NCI-H446 treated with DMSO at 0.1 percent for 48 hours (cell line): ENCODE measurements at places on chromosomes 13 and 19.

- no peak for DNase-seq
Observed at GRCh38 chr19:2083174-2083854, 12.8 kb downstream of the MOB3A start.

DNA sequence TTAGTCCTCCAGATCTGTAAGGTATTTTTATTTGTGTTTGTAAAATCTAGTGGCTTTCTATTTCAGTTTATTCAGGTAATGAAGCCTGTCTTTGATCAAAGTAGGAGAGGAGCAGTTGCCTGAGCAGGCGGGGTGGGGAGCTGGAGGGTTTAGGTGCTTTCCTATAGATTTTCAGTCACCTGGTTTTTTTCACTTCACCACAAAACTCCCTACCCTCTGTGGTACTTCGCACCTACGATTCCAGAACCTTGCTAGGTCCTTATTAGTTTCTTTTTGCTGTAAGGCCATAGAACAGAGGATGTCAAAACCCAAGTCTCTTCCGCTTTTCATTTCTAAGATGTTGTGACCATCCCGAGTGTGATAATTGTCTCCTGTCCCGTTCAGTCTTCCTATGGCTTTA, 26.6 kb downstream of the SLAIN1 start:
- DNase-seq = no peak

- DNase-seq = no peak
Observed at GRCh38 chr19:27775395-27775794, 1437.6 kb downstream of the UQCRFS1 start.

DNA sequence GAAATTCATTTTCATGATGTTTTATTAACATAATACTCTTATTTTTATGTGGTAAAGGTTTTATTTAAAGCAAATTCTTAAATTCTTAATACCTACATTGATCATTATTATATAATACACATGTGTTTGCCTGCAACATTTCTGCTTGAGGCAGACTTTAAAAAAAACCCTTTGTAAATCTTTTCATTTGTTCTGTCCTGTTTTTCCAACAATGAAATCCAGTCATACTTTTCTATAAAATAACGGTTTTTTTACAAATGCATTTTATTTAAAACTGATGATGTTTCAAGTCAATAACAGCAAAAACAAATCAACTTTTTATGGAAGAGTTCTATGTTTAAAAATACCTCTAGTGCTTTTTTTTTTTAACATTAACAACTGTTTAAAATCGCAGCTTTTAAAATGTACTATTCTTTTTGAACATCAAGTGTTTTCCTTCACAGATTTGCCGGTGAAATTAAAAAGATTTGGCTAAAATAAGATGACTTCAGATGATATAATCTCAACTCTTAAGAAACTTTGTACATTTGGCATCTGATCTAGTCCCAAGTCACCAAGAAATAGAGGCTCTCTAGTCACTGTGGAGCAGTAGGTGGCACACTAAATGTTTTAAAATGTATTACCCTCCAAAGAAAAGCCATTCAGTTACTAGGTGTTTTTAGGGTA, 5.1 kb downstream of the POU4F1 start:
- DNase-seq = no peak

GRCh38 chr13:23599083-23599925, 29.1 kb downstream of the TNFRSF19 start:
- no peak for DNase-seq

GRCh38 chr19:6472713-6473112, 8.6 kb downstream of the CRB3 start:
- DNase-seq = no peak

DNA sequence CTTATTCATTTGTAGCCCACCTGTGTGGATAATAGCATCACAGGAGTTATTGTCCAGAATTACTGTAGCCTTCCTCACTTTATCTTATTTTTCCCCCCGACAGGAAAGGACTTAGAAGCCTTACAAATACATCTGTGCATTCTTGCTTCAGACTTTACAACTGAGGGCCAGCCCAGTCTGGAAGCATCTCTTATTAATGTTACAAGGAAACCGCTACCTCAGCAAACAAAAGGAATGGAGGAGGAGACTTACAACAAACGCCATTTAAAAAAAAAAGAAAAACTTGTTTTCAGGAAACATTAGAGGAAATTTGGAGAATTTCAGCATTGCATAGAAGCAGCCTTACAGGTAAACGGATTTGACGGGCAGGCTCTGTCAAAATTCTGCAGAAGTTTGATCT, 45.2 kb downstream of the GARRE1 start:
- no peak for DNase-seq

GRCh38 chr13:73861136-73861535, 273.1 kb downstream of the KLF12 start:
- no peak for DNase-seq

GRCh38 chr13:25463496-25463895, 91.7 kb downstream of the ATP8A2 start:
- no peak for DNase-seq

DNA sequence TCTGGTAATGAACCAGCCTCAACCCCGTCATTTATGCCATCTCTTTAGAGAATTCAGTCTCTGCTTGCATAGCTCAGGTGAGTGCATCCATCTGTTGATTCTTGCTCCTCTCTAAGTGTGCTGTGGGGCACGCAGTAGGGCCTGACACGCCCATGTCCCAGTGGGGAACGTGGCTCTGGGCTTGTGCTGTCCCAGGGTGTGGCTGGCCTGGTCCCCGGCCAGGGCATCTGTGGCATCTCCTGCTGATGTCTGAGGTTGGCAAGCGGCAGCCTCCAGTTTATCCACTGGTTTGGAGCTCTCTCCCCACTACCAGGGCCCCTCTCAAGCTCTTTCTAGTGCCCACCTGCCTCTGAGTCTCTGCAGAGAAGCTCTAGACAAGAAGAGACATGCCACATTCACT, 146.6 kb upstream of the GJB6 start:
- DNase-seq = no peak

- DNase-seq = no peak
Observed at GRCh38 chr13:47934371-47934770, 66.7 kb downstream of the SUCLA2 start.

DNA sequence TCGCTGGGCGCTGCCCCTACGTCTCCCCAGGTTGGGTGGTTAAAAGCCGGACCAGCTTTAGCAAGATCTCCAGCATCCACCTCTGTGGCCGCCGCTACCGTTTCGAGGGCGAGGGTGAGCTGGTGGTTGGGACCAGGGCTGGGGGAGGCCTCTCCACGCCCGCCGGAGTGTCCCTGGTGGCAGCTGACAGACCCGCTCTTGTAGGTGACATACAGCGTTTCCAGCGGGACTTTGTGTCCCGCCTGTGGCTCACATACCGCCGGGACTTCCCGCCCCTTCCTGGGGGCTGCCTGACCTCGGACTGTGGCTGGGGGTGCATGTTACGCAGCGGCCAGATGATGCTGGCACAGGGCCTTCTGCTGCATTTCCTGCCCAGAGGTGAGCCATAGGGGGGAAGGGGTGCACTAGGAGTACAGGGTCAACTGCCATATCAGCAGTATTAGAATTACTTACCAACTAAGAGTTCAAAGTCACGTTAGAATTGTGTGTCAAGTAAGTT, 1.1 kb downstream of the ATG4D start:
- no peak for DNase-seq

DNA sequence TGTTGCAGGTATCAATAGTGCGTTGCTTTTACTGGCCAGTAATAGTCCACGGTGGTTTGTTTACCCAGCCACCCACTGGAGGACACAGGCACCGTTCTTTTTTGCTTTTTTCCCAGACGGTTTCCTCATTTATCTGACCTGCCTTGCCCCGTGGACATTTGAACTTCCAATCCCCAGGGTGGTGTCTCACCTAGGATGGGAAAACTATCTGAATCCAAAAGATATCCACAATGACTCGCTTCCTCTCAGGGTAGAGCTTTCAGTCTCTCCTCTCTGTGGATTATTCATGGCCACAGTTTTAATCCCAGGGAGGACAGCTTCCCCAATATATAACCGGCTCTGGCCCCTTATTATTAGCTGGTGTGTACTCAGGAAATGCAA, 170.8 kb downstream of the FOXO1 start:
- no peak for DNase-seq

DNA sequence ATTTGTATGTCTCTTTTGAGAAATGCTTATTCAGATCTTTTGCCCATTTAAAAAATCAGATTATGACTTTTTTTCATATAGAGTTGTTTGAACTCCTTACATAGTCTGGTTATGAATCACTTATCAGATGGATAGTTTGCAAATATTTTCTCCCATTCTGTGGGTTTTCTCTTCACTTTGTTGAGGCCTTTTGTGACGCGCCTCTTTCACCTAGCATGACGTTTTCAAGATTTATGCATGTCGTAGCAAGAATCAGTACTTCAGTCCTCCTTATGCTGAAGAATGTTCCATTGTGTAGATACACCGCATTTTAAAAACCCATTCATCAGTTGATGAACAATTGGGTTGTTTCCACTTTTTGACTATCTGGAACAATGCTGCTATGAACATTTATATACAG, 13.4 kb downstream of the PABPC3 start:
- DNase-seq = no peak

- no peak for DNase-seq
Observed at GRCh38 chr19:52695996-52696395, 38.8 kb downstream of the ZNF611 start.

DNA sequence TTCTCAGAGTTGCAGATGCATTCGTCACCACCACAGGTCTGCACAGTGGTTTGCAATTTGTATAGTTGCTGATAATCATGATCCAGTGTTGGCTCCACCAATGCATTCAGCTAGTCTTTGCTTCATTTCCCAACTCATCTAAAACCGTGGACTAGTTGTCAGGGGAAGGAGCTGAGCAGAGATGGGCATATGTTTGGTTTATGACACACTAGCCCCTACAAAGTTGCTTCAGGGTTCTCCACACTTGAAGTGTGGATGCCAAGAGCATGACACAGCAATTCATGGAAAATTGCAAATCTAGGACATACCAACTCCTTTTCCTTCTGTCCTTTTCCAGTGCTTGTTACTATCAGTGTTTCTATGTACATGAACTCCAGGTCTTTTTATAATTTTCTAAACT, 168.0 kb downstream of the TNFSF13B start:
- no peak for DNase-seq

DNA sequence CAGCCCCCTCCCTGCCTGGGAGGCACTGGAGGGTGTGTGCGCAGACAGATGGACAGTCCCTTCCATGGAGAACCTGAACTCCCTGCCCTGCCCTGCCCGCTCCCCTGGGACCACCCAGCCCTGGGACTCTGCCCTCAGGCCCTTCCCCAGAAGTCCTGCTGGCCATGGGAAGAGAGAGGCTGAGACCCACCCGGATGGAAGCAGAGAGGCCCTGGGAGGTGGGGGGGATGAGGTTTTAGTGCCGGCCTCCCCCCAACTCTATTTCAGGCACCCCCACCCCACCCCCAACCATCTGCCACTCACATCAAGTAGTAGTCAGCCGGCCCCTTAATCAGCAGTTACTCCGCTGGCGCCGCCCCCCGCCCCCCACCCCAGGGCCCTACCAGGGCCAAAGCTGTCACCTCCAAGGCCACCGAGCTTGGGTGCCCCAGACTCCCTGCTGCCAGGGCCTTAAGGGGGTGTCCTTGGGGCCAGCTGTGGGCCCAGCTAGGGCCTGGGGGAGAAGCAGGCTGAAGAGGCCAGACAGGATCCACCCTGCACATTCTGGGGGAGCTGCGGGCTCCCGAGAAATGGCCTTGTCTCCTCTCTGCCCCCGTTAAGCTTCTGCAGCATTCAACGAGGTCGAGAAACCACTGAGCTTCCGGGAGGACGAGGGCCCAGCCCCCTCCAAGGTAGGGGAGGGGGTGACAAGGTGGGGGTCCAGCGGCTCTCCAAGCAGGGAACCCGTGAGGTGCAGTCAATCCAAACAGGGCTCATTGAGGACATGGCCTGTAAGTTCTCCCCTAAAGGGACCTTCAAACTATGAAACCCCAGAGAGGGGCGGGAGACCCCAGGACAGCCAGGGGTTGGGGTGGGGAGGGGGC, 17.4 kb downstream of the NMRK2 start:
- DNase-seq = no peak

DNA sequence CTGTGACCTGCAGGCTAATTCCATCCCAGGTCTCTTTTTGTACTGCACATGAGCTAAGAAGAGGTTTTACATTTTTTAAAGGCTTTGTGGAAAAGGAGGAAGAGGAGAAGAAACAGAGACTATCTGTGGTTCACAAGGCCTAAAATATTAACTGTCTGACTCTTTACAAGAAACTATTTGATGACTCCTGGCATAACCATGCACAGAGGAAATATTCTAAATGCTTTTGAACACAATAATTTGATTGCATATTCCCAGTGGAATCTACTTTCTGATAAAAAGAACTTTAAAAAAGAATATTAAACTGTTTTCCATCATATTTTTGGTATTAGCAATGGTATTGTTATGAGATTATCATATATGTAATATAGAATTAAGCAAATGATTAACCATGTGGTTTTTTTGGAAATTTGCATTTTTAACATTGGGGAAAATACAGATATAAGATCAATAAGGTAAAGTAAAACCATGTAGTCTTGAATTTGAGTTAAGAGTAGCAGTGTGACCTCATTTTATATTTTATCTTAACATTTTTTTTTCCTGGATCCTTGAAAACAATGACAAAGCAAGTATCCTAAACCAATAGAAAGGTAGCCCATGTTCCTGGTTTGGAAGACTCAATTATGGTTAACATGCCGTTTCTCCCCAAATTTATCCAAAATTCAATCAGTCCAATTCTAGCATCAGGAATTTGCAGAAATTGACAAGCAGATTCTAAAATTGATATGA, 251.0 kb downstream of the UQCRFS1 start:
- DNase-seq = no peak

GRCh38 chr19:17703824-17704463, 15.3 kb upstream of the MAP1S start:
- no peak for DNase-seq

DNA sequence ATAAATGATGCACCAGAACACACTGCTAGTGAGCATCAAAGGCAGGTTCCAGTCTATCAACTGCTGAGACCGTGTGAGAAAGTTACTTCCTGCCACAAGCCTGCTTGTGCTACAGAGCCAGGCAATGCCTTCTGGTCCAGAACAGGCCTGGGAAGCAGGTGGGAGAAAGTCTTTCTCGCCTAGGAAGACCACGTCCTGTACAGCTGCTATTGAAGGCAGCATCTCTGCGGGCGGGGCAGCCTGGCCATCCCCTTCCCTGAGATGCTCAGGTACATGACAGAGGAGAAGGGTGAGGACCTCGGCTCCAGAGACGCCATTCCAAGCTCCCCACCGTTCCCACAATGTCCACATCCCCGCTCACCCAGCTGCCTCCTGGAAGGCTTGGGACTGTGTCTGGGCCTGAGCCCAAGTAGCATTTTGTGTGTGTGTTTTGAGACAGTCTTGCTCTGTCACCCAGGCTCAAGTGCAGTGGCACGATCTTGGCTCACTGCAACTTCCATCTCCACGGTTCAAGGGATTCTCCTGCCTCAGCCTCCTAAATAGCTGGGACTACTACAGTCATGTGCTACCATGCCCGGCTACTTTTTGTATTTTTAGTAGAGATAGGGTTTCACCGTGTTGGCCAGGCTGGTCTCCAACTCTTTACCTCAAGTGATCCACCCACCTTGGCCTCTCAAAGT, 3.4 kb downstream of the RFX1 start:
- DNase-seq = no peak
